ENCODE measurements at places on chromosomes 4 and X.
A peak's percentile ranks its signal among the peaks of the same experiment; 100 is the strongest.

- no peak for DNase-seq
These were observed 645.0 kb downstream of the PCDH7 start for GRCh38 chr4:31365006-31365690.

GRCh38 chrX:154121961-154122360 lies 22.1 kb upstream of the OPN1LW start:
- DNase-seq: no peak

- no peak for DNase-seq
These were observed 22.3 kb upstream of the NAT8L start for GRCh38 chr4:2036866-2037265.

DNA sequence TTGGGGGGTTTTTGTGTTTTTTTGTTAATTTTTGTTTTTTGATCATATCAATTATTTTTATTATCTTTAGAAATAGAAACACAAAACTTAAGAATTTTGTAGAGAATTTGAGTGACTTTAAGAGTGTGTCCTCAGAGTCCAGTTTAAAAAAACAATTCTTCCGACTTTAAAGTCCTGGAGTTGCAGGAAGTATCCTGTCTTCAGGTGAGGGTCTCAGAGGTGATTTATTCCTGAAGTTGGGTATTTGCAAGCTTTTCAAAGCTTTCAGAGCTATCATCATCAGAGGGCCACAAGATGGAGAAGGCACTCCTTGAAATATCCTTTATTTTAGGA lies 23.0 kb downstream of the TLR10 start:
- DNase-seq: no peak

- no peak for DNase-seq
These were observed 104.6 kb downstream of the DTHD1 start for GRCh38 chr4:36385951-36386571.

GRCh38 chr4:147916351-147916750 lies 184.5 kb downstream of the ARHGAP10 start:
- peak; percentile 86 for DNase-seq

DNA sequence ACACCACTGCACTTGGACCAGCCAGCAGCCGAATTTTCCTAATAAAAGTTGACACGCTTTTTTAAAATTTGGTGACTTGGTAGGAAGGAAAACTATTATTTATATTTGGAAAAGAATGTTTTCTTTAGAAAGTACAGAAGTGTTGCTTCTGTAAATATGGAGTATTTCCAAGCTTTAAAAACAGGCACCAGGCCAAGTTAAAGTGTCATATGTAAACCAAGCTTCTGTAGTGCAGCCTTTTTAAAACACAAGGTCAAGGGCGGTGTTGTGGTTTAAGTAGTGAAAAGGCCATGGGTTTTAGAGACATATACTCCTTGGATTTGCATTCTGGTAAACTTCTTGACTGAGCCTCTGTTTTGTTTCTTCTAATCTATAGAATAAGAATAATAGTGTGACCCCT lies 62.7 kb downstream of the TRIM2 start:
- peak; percentile 69 for DNase-seq

DNA sequence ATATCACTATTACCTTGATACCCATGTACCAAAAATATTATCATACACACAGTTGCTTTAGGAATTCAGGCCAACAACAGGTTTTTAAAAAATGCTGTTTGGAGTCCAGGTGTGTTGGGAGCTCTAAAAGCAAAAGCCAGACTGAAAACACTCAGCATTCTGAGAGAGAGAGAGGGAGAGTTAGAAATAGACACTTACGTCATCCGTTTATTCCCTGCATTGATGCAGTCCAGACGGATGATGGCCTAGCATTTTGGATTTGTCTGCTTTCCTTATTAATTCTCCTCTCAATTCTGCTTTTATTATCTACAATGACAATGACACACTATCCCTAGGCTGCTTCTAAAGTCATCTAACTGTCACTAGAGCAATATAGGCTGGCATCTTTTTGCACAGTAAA lies 358.3 kb upstream of the BOD1L1 start:
- no peak for DNase-seq

GRCh38 chrX:42242004-42242403 lies 318.6 kb upstream of the CASK start:
- no peak for DNase-seq

DNA sequence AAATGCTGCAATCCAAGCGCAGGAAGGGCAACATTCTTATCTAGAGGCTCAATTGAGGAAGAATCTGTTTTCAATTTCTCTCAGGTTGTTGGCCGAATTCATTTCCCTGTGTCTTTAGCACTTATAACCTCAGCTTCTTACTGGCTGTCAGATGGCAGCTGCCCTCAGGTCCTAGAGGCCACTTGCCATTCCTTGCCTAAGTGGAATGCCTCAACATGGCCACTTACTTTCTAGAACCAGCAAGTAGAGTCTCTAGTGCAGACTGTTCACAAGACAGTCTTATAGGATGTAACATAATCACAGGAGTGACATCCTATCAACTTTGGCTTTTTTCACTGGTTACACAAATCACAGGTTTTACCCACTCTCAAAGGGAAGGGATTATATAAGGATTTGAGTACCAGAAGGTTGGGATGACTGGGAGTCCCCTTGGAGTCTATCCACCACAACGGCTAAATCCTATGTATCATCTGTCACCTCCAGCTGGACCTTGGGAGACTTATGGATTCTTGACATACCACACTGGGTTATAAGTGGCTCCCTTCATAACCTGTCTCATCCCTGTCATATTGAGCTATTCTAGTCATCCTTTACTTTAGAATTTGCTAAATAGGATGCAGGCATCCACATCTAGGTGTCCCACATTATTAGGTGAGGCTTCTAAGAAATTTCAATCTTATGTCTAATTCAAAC lies 297.9 kb upstream of the CTSO start:
- no peak for DNase-seq

- DNase-seq: peak; percentile 28
These were observed 195.7 kb downstream of the GPAT3 start for GRCh38 chr4:83731609-83732008.

- peak; percentile 45 for DNase-seq
These were observed 210.5 kb downstream of the CHM start for GRCh38 chrX:85836868-85837267.

DNA sequence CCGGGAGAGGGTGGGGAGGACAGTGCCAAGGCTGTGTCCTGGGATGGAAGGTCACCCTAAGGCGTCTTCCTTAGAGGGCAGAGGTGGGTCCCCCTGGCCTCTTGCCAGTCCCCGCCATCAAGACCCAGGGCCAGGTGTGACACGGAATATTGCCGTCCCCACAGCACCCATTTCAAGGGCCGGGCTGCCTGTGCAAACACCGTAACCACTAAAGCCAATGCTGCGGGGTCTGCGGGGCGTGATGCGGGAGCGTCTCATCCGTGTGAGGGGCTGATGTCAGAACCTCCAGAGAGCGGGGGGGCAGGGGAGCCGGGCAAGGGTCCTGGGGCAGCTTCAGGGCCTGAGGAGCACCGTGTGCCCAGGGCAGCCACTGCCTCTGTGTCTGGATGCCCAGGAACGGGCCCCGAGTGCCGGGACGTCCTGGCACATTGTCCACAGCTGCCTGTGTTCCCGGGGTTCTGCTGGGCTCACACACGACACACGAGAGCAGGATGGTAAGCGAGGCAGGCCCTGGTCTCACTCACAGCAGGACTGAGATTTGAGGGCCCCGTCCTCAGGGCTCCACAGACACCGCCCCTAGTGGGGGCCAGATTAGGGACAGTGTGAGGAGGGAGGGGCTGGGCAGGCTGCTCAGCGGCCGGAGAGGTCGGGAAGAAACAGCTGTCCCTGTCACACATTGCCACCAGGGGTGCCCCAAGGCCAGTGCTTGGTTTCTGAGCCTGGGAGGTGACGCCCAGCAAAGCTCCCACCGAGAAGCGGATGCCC lies 29.2 kb downstream of the NKX1-1 start:
- DNase-seq: no peak
